ENCODE measurements at places on chromosomes 6 and 20.

DNA sequence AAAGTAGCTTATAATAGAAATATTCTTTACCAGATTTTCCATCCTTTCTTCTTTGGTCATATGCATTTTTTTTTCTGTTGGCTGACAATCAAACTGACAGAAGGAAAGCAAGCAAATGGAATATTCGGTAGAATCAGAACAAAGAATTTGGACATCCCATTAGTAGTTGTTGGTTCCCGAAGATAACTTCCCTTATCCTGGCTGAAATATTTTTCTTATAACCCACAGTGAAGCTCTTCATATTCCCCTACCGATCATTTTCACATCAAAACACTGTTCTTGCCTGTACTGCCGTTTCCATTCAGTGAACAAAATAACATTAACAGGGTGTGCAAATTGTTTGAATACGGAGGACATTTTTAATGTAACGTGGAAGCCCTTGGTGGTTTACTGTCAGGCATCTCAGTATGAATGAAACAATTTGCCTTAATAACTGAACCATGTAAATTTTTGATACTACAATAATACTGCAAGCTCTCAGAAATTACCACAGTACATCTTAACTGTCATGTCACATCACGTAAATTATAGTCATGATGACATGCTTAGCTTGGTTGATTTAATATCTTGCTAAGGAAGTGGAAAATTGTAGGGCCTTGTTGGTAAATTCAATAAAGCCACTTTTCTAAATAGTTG, 311.5 kb downstream of the LAMA2 start:
- no peak for DNase-seq

- DNase-seq: no peak
Measured at GRCh38 chr20:32823737-32824588, 4.2 kb downstream of the MAPRE1 start.

GRCh38 chr6:36973647-36974046, 12.3 kb downstream of the MTCH1 start:
- no peak for DNase-seq

- DNase-seq: no peak
Measured at GRCh38 chr20:40993794-40994540, 34.7 kb upstream of the TOP1 start.

DNA sequence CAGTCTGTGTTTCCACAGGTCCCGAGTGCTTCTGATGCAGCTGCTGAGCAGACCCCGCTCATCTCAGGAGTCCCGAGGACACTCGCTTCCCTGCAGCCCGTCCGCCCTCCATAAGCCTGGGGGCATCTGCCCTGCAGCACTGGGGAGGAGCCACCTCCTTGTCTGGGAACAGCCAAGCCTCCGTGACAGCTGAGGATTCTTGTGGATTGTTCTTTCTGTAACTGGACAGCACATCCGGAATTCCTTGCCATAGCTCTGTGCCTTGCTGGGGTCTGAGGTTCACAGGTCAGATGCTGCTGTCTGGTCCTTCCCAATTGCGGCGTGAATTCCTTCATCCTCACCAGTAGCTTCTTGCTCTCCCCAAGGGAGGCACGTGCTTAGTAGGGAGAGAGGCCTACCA, 38.4 kb upstream of the FNDC1 start:
- DNase-seq: no peak

DNA sequence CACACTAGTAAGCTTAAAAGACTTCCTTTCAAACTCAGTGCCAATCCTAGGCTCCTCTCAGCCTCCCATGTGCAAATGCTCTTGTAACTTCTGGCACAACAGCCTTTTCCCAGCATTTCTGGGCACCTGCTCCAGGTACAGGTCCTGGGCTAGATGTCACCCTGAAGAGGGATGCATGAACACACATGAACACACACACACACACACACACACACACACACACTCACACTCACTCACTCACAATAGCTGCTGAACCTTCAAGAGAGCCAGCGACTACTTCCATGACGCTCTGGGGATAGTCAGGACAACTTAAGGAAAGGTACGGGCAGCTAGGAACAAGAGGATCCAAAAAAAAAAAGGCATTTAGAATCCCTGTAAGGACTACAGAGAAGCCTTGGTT, 122.8 kb downstream of the INSM1 start:
- no peak for DNase-seq

- no peak for DNase-seq
Measured at GRCh38 chr20:5590899-5591298, 159.3 kb upstream of the SHLD1 start.

GRCh38 chr6:63321821-63322220, 2.0 kb upstream of the LGSN start:
- DNase-seq: no peak

DNA sequence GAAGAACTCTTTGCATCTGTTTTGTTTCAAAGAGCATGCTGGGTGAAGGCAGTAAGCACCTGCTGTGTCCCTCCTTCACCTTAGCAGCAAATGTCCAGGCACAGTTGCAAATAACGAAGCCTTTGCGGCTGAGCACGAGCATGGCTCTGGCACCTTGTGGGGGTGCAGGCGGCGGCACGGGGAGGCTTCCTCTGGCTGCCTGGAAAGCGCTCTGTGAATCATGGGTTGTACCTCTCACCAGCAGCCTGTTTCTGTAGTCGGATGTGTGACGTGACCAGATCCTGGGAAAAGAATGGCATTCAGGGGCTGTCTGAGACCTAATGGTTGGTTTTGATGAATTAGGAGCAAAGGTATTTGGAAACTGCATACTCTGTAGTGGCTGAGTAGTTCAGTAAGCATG, 144.8 kb downstream of the DTNBP1 start:
- no peak for DNase-seq

DNA sequence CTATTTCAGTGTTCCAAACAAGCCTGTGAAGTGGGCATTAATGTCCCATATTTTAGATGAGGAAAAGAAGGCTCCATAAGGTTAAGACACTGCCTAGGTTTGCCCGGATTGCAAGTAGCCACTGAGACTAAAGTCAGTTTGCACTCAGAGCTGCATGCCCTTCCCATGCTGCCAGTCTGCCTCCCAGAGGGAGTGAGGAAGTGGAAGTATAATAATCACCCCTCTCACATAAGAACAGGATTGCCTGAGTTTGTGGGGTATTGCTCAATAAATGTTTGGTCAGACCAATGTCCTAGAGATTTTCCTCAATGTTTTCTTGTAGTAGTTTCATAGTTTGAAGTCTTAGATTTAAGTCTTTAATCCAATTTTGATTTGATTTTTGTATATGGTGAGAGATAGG, 43.9 kb upstream of the CLIC5 start:
- no peak for DNase-seq

DNA sequence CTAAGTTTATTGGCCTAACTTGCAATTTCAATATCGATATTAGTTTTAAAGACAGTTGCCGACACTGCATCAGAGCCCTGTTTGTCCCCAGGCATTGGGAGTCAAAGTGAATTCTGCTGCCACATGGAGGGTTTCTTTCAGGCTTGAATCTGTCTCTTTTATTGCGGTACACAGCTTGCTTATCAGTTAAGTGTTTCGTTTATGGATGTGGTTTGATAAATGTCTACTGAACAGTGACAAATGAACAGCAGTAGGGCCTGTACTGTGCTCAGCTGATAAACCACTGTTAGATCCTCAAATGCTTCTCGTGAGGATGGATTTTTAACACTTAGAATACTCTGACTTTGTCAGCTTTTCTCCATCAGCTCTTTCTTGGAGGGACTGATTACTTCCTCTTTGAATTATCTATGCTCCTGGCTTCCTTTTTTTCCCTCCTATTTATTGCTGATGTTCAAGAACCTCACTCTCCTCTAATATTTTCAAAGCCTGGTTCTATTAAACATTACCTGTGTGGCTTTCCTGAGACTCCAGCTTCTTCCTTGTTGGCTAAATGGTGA, 240.8 kb downstream of the PLCB1 start:
- DNase-seq: no peak

GRCh38 chr6:120373185-120373584, 961.1 kb downstream of the TBC1D32 start:
- DNase-seq: no peak

- DNase-seq: peak; percentile 16
Measured at GRCh38 chr6:32664827-32665362, 1.6 kb downstream of the HLA-DQB1 start.

- no peak for DNase-seq
Measured at GRCh38 chr6:38350942-38351341, 288.8 kb downstream of the BTBD9 start.

DNA sequence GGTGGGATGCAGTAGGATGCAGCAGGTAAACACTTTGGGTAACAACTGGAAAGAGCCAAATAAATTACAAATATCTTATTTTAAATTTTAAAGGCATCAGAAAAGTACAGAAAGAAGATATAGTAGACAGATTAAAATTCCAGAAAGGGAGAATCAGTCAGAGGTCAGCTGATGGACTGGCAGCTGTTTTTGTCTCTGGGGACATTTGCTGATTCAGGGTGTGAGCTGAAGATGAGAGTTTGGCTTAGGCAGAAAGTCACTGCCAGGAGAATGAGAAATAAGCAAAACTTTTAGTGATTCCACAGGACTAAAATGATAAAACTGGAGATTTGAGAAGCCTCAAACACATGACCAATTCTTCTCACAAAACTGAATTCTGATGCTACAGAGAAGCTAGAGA, 39.5 kb downstream of the AHI1 start:
- no peak for DNase-seq

DNA sequence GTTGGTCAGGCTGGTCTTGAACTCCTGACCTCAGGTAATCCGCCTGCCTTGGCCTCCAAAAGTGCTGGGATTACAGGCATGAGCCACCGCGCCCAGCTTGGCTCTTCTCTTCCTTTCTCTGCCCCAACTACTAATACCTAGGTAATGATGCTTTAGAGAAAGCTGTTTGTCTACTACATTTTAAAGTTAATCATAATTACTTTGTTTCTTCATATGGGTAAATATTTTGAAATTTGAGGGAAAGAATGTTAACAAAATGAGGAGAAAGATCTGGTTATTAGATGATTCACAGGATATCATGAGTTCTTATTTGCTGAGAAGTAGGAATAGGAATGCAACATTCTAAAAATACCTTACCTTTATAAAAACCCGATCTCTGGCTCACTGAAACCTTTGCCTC, 18.4 kb upstream of the PTPRK start:
- no peak for DNase-seq

- DNase-seq: no peak
Measured at GRCh38 chr6:127554435-127555006, 22.5 kb upstream of the C6orf58 start.

GRCh38 chr6:63214816-63215215, 3.5 kb downstream of the FKBP1C start:
- DNase-seq: no peak

GRCh38 chr6:113644861-113645575, 212.1 kb upstream of the MARCKS start:
- no peak for DNase-seq

GRCh38 chr20:17832236-17832915, 132.6 kb downstream of the BANF2 start:
- no peak for DNase-seq

DNA sequence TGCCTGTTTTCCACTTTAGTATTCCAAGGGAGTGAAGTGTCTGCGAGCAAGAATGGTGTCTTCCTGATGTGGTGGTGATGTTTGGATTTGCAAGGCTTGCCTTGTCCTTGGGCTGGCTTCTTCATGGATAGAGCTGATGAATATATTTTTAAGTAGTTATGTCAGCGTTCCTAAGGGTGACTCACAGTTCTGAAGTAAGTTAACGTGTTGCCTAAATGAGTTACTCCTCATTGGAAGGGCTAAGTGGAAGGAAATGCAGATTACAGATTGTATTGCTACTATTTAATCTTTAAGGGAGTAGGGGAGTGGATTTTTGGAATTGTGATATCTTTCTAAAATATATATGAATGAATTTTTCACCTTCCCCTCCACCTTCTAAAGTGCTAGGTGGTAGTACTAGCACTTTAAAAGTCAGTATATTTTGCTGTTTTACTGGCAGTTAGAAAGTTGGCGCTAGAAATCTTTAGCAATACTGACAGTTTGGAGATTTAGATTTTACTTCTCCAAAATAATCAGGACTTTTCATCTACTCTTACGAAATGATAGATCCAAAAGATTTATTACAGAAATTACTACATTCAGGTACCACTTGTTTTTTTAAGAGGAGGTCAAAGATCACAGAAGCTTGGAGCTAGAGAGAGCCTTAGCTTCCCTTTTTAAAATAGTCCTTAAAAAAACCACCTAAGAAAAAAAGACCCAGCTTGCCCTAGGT, 197.4 kb downstream of the JARID2 start:
- DNase-seq: no peak

- DNase-seq: no peak
Measured at GRCh38 chr6:38273325-38273724, 366.4 kb downstream of the BTBD9 start.

- no peak for DNase-seq
Measured at GRCh38 chr20:59324521-59325141, 24.2 kb downstream of the EDN3 start.

DNA sequence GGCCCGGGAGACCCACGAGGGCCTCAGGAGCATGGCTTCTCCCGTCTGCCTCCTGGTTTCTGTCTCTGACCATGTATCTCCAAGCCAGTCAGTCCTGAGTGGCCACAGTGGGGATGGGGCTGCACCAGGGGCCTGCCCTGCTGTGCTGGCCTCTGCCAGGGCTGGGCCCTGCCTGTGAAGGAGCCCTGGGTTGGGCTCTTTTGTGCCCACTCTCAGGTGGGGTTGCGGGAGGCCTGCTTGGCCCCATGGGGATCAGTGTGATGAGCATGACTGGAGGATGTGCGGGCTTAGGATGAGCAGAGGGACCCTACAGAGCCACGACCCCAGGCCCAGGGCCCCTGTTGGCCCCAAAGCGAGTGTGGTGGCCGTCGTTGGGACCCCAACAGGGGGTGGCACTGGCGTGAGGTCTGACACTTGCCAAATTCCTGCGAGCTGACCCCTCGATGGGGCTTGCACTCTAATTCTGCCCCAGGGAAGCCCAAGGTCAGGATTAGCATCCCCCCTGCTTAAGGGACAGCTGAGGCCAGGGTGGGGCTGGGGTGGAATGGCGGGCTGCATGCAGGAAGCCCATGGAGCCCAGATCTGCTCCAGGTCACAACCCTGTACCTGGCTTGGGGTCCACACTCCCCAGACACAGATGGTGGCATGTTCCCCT, 90.0 kb upstream of the BHLHE23 start:
- no peak for DNase-seq

- no peak for DNase-seq
Measured at GRCh38 chr20:24522452-24523330, 53.3 kb downstream of the SYNDIG1 start.

DNA sequence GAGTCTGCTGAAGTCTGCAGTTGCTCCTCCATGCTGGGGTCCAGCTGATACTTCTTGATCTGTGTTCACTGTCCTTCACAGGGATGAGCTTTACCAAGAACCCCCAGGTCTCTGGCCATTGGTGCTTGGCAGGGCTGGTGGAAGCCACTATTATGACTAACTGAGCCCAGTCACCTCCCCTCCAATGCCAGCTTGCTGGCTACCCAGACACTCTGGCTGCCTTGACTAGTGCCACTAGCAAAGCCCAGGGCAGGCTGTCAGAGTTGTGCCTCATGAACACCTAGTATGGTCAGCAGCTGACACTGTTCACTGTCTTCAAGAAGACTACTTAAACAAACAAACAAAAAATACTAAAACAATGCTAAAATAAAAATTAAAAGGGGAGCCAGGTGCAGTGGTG, 8.8 kb downstream of the ASIP start:
- no peak for DNase-seq

GRCh38 chr20:20793591-20793990, 81.1 kb upstream of the RALGAPA2 start:
- no peak for DNase-seq

All from stimulated activated CD8-positive, alpha-beta memory T cell treated with anti-CD3 and anti-CD28 coated beads, Interleukin-2, amount 100 ng/mL, for 48 hours (primary cell).